ENCODE measurements at places on chromosomes 1 and 21.
A peak's percentile ranks its signal among the peaks of the same experiment; 100 is the strongest.

DNA sequence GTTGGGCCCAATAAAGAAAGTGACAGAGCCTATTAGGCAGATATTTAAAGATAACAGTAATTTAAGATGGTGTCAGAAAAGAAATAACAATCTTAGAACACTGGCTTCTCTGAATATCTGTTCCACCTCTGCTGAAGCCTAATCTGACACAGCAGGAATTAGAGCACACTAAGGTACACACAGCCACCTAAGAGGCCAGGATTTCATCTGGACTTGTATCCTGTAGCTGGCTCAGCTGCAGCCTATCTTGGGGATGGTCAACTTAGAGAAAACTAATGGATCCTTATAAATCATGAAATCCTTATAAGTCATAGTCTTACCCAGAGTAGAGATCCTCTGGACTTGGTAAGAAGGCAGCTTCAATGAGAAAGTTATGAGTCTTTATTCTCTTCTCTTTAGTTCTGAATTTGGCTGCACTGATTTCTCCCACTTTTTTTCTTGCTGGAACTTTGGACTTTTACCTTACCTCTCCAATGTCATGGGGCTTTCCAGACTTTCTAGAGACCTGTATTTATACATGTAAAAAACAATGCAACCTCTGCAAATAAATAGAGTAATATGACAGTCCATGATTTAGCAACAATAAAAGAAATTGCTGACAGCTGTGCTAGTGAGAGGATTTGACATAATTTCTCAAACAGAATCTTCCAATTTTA is at the start of gene GBP7:
TSS of gene GBP7 (minus strand) at position 403 of the 656 bp plus-strand sequence. CDS start 4,068 bp downstream, outside the sequence.
- no peak for DNase-seq

GRCh38 chr1:212951947-212952640 is 1.8 kb downstream of the VASH2 start:
- no peak for DNase-seq

- DNase-seq = no peak
Measured at GRCh38 chr21:33245289-33245918, 15.7 kb downstream of the IFNAR2 start.

- no peak for DNase-seq
Measured at GRCh38 chr21:40531431-40532110, 315.4 kb downstream of the DSCAM start.

DNA sequence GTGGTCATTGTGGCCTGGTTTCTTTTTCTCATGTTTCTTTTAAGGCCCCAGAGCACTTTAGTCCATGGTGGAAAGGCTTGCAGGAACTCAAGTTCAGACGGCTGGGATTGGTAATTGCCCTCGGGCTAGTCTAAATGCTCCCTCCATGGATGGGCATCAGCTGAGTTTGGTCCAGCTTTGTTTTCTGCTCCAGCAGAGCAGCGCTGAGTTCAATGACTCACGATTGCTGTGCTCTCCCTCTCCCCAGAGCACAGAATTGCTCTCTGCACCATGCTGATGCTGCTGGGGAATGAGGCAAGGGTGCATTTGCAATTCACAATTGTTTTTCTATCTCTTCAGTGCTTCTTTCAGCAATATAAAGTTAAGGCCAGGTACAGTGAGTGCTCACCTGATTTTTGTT is 1.8 kb upstream of the OR2T6 start:
- no peak for DNase-seq

DNA sequence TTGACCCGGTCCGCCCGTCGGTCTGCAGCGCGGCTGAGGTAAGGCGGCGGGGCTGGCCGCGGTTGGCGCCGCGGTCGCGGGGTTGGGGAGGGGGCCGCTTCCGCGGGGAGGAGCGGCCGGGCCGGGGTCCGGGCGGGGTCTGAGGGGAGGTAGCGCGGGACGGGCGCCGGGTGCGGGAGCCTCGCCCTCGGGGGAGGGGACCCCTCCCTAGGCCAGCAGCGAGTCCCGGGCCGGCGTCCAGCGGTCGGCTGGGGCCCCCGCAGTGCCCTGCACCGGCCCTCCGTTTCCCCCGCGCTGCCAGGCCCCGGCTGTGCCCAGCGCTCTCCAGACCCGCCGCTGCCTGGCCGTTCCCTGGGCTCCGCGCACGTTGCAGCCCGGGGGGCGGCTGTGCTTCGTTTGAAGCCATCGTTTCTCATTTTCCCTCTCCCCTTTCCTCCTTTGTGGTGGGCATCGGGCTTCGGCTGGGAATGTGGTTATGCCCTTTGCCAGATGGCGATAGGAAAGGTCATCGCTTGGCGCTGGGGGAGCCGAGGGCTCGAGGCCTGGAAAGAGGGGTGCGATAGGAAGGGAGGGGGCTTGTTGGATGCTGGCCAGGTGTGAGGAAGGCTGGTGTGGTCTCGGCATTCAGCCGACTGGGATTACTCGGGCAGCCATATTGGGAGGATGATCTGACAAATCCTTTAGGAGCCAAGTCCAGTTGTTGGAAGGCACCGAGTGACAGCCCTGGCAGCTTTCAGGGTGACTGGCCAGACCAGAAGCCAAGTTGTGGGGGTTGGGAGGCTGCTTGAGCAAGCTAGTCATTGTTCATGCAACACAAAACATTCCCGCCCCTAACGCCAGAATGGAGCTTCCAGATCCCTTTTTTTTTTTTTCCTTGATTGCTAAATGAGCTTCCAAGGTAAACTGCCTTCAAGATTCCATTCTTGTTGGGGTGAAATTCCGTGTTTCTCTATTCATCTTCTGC is 753 bp downstream of the KIF1B start:
- DNase-seq = no peak

DNA sequence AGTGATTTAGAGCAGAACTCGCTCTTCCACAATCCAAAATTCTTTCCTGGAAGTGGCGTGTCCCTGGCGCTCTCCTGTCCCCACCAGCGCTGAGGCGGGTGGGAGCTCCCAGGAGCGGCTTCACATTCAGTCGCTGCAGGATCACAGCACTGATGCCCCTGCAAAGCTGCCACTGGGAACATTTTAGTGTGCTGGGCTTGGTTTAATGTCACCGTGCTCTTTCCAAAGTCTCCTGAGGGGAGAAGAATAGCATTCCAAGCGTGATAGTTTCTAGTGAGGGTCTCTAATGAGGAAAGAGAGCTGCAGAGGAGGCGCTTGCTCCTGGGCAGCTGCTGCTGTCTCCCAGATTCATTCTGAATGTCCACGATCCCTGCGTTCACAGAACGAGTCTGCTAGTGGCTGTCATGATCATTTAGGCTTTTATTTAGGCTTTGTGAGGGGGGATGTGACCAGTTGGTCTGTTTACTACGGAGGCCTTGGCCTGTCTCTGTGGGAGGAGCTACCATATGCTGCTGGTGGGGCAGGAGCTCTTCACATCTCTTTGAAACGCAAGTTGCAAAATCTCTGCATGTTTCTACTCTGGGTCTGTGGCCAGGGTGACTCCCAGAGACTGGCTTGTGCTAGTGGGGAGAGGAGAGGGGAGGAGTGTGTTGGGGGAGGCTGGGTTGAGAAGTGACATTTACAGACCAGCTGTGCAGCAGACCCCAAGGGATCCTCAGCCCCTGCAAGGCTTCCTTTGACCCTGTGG is 23.4 kb downstream of the OLFML3 start:
- no peak for DNase-seq

DNA sequence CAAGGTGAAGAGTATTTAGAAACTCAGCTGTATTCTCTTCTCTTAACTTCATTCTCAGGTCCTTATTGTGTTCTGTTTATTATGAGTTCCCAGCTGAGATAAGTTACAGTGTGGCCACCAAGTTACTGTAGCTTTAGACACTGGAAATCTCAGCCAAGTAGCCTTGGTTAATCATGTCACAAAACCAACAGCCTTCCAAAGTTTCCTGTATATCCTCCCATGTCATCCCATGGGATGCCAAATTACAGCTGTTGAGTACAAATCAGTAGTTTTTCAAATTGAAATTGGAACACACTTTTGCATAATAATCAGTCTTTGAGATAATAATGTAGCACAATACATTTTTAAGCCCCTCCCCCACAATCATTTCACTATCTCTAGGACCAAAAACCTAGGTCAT is 10.7 kb downstream of the ADAMTS5 start:
- DNase-seq = no peak

DNA sequence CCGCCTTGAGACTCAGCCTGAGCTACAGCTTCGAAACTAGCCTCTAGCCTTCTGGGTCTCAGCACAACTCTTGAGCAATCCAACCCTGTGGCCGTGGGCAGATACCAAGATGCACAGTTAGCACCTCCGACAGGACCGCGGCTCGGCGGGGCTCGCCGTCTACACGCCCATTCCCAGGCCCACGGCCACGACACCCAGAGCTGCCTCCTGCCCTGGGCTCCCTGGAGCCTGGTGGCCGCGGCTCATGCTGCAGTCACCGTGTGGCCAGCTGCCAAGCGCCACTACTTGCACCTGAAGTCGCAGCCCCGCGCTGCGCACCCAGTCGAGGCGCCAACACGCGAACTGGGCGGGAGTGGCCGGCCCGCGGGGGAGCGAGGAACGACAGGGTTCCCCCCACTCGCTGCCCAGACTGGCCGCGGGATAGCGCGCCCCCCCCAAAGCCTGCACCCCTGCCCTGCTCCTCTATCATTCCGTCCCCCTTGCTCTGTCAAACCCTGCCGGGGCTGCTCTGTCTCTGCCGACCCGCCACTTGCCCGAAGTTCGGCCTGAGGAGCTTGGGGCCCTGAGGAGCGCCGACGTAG is 729 bp upstream of the CDCA8 start:
- DNase-seq = no peak

GRCh38 chr1:157968946-157969345 is 24.5 kb upstream of the KIRREL1 start:
- DNase-seq = no peak

DNA sequence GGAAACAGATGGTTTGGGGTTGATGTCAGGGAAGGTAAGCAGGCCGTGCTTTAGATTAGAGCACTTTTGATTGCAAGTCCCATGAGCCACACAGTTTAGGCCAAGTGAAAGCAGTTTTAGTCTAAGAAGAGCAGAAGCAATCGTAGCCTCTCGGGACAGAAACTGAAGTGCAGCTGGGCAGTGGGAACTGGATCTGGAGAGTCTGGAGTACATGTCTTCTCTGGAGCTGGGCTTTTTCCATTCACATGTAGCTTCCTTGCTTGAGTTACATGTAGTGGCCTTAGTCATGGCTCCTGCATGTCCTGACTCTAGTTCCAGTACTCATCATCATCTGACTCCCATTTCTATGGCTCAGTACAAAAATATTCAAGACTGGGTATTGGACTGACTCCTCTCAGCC is 16.7 kb downstream of the CAMTA1 start:
- no peak for DNase-seq

GRCh38 chr1:36523850-36524249 is 41.1 kb upstream of the CSF3R start:
- DNase-seq = no peak

GRCh38 chr1:53891018-53891417 is 1.4 kb upstream of the YIPF1 start:
- no peak for DNase-seq

GRCh38 chr21:42608446-42608845 is 45.0 kb upstream of the PDE9A start:
- DNase-seq = no peak

DNA sequence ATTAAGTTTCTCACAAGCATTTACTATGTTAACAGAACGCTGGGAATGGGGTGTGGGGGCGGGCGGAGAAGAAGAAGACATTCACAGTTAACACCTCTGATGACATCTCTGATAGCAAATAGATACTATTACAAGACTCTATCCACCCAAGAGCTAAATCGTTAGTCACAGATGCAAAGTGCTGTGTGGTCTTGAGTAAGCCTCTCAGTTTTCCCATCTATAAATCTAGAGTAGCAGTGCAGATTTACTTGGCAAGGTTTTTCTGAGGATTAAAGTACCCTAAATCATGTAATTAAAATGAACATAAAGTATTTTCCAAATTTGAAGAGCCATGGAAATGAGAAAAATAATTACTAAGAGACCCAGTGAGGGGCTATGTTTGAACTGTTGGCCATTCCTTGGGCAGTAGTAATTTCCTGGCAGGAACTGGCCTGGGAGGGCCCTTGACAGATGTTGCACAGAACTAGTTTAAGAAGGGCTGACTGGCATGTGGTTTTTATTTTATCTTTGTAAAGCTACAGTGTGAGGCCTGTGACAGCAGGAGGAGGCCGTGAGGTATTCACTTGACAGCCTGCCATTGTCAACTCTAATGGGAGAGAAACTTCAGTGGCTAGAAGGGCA is 58.7 kb upstream of the APOBEC4 start:
- no peak for DNase-seq

- DNase-seq = no peak
Measured at GRCh38 chr21:46080171-46081021, 17.5 kb upstream of the COL6A2 start.

DNA sequence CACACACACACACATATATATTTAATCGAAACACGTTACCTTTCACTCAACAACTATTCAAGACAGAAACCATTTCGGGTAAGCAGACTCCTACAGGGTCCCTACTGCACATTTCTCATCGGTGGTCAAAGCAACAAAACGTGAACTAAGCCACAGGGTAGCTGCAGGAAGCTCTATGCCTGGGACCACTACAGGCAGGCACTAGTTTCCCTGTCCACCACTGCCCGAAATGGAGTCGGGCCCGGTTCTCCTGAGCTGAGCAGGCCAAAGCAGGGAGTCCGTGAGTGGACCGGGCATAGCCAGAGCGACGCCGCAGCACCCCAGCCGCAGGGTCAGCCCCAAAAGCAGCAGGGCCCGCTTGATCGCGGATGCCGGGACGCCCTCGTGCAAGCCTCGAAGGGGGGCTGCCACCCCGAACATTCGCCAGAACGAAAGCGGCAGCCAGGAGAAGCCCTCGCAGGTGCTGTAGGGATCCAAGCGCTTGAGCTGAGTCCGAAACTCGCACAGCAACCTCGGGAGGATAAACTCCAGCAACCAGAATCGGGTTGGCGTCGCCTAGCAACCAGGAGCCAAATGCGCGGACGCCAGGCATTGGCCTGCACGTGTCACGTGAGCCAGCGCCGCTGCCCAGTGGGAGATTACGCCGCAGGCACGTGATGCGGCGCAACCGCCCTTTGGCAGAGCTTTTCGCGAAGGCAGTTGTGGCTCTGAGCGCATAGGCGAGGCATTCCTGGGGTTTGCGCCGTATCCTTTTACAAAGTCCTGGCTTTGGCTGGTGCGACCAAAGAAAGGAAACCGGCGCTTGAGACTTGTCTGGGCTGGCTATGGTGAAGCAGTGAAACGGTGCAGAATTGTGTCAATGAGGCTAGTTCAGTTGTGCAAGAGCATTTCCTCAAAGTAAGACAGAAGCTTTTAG is 13.9 kb upstream of the DDI2 start:
- DNase-seq = peak; percentile 85

- no peak for DNase-seq
Measured at GRCh38 chr1:203771901-203772301, 6.9 kb downstream of the LAX1 start.
